ENCODE measurements at places on chromosomes 5 and 9. TPM values are rescaled to one million over a fixed set of nuclear protein-coding genes. Genes with fewer than 3 reads are reported as not detected.

- no peak for DNase-seq
Observed at GRCh38 chr5:59354274-59354673, 539.3 kb downstream of the PDE4D start.

- DNase-seq, result no peak
Observed at GRCh38 chr5:35046774-35047173, 975 bp downstream of the AGXT2 start.

GRCh38 chr5:142322747-142323479 lies 1.9 kb downstream of the SPRY4 start:
- no peak for DNase-seq

GRCh38 chr9:116322521-116322920 lies 168.9 kb downstream of the PAPPA start:
- no peak for DNase-seq

DNA sequence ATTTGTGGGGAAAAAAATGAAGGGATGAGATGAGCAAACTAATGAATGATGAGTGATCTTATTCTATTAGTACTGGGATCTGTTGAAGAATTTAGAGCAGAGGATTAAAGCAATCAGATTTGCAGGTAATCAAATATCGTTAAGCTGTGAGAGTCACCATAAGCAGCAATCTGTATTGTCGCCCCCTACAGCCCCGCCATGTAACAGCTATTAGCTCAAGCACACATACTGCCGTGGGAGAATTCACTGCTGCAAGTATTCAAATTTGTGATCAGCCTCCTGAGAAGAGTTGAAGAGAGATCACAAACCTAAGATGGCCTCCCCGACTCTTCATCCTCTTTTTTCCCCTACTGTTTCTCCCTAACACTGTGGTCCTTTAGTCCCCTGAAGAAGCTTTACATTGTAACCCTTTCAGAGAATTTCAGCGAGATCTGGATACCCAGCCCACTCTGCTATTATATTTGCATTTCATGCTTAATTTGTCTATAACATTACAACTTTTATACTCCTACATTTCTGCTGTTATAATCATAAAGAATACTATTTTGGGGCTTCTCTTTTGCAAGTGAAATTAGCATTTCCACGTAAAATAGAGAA lies 28.5 kb upstream of the PHF24 start:
- DNase-seq, result no peak

- DNase-seq, result no peak
Observed at GRCh38 chr5:146515473-146516150, 378 bp downstream of the GPR151 start.

GRCh38 chr9:125764198-125764597 lies 17.0 kb downstream of the PBX3 start:
- no peak for DNase-seq

DNA sequence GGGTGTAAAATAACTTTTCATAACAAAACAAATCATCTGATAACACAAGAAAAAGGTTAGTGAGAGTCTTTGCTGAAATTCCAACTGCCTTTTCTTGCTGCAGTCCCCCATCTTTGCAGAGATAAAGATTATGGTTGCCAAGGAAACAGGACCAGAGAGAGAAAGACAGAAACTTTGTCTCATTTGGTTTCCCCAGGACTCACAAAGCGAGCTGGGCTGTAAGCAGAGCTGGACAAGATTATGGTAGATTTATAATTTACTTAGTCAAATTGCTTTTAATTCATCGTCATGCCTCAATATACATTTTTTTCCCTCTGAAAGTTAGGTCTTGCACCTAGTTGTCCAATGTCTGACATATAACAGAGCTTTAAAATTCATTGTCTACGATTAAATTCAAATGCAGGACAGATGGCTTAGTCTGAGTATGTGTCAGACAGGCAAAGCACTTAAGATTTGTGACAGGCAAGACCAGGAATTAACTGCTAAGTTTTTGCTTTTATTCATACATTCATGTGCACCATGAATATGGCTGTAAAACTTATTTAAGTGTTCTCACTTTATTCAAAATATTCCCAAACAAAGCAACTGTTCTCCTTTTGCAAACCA lies 17.4 kb downstream of the ENC1 start:
- DNase-seq, result no peak

DNA sequence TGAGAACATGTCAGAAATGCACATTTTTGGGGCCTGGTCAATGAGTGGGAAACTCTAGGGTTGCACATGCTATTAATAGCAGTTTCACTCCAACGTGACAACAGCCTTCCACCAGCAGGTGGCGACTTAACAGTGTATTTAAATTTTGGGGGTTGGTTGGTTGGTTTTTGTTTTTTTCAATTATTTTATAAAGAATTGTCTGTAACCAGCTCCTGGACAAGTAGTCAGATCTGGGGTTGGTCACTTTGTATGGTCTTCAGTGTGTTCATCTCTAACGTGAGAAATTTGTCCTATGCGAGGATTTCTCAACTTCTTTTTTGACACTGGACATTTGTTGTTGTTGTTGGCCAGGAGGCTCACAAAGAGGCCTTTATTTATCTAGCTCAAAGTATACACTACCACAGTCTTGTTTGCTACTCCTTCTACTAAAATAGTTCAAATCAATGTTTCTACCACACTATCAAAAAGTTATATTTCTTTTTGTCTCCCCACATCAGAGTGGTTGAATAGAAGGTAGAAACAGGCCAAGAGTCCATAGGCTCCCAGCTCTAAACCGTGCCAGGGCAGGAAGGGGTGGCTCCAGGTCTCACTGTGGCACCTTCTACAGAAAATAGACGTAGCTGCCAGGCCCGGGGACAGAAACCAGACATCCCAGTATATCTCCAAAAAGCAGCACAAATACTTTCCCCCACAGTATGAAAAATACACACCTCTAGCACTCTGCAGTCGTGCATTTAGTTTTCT lies 110.4 kb downstream of the TRPM6 start:
- DNase-seq, result peak; percentile 39

GRCh38 chr9:74035786-74036185 lies 461.3 kb upstream of the RORB start:
- DNase-seq, result no peak

GRCh38 chr5:102811972-102812371 lies 56.9 kb downstream of the PAM start:
- no peak for DNase-seq

DNA sequence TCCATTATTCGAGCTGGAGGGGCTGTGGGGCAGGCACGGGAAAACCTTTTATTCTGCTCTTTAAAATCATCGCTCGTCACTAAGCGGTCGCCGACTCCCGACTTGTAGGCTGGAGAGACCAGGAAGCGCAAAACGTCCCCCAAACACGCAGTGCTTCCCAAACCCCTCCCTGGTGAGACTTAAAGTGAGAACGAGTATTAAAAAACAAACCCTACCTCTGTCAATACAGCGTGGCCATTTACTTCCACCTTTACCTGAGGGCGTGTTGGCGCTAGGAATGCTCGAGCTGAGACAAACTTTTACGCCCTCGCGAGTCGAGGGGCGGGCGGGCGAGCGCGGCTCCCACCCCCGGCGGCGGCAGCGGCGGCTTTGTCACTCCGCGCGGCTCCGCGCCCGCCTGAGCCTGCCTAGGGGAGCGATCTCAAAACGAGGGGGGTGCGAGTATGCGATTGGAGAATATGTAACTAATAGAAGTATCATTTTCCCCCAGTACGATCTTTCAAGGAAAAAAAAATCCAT lies at the start of gene NR2F1-AS1:
Gene NR2F1-AS1, minus strand, starts transcription at position 293 of the 519 bp plus-strand sequence.
- DNase-seq, result peak; percentile 67

GRCh38 chr5:97623441-97623840 lies 440.4 kb upstream of the RIOK2 start:
- no peak for DNase-seq

DNA sequence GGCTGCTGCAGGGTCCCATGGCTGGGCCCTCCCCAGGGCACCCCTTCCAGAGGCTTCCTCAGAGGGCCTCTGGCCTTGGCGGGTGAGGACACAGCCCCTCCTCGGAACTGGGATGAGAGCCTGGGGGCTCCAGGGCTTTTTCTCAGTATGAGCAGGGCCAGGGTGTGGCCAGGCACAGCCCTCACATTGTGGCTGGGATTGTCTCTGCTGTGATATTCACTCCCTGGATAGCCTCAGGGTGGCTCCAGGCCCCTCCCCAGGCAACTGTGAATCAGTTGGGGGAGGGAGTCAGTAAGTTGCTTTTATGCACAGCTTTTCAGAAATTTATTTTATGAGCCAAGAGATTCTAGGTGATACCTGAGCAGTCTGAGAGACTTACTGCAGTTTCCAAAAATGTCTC lies 135.7 kb downstream of the CACNA1B start:
- no peak for DNase-seq

GRCh38 chr5:61641748-61642565 lies 309.9 kb downstream of the ZSWIM6 start:
- no peak for DNase-seq

DNA sequence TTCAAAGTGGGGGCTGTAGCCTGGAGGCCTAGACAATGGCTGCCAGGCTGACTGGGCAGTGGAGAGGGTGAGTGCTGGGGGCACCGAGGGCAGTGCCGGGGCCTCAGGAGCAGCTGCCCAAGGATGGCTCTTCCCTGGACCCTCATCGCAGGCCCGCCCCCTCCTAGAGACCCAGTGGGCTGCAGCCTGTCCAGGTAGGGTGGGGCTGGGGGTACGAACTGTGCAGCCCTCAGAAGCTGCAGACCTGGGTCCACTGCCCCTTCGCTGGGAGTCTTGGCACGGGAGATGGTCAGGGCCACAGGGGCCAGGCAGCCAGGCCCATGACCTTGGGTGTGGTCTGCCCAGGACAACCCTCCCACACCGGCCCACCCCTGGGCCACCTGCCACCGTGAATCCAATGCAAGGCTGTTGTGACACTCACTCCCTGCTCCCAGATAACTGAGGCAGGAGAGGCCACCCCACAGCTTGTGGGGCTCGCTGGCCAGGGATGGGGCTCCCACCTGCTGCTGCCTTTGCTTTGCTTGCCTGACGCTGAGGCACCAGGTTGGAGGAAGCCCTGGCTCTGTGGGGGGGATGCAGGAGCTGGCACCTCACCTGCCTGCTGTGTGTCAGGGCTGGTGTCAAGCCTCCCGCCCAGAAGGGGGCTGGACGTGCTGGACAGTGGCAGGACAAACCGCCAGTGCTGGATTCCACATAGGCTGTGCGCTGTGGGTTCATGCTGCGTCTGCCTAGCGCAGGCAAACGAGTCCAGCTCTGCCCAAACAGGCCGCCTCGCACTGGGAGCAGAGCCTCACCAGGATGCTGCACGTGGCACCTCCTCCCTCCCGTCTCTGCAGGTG lies 23.1 kb upstream of the SLC9A3 start:
- no peak for DNase-seq

DNA sequence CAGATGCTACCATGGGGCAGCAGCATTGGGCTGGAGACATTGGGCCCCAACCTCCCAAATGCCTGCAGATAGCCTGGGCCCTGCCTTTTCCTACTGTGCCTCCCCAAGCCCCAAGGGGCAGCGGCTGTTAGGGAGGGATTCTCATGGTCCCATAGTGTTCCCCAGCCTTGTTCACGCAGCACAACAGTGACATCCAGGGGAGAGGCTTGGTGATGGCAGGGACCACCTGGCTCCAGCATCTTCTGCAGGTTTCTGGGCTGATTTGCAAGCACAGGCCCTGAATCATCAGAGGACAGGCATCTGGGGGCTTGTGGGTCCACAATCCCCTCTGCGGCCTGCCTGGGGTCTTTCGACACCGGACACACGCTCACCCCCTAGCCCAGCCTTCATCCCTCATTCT lies 354.6 kb downstream of the SLIT3 start:
- no peak for DNase-seq

- no peak for DNase-seq
Observed at GRCh38 chr5:154521756-154522155, 43.7 kb upstream of the HAND1 start.

GRCh38 chr9:81476813-81477490 lies 212.4 kb downstream of the TLE1 start:
- no peak for DNase-seq

GRCh38 chr9:6711403-6711802 lies 46.4 kb upstream of the KDM4C start:
- no peak for DNase-seq

DNA sequence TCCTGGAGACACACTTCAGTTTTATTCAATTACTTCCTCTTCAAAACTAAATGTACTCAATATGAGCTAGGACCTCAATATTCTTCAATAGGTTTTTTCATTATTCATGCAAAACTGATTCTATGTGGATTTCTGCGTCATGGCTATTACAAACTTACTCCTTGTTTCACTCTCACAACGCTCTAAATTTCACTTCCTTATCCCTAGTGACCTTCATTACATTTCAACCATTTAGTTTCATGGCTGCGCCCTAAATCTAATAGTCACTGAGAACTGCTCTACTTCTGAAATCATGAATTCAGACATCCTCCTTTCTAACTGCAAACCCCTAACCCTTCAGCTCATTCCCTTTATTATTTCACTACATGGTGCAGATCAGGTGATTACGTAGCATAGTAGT lies 93.9 kb downstream of the SLC25A46 start:
- DNase-seq, result no peak

DNA sequence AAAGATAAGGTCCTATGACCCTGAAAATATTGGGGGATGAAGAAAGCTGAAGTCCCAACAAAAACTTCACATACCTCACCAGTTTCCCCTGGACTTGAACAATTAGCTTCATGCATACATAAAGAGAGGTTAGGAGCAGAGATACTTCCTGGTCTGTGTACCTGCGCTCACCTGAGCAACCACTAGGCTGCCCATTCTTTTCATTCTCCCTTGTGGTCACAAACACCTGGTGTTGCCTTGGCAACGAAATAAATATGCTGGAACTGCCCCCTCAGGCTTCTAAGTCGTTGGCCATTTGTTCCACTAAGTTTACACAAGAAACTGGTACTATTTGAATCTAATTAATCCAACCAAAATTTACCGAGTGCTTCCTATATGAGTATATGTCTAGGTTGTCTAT lies 18.1 kb downstream of the OTP start:
- no peak for DNase-seq

Gene DIRAS2
- 4.8 TPM for polyA plus RNA-seq

Gene PGM5
- polyA plus RNA-seq, result 45.8 TPM

Gene TAL2
- 2.1 TPM for polyA plus RNA-seq

Gene LHFPL2
- 58.7 TPM for polyA plus RNA-seq

Gene DUSP1
- 90.3 TPM for polyA plus RNA-seq

Gene CKS2
- polyA plus RNA-seq, result 89.1 TPM

Gene CNTNAP3B
- 13.9 TPM for polyA plus RNA-seq

Gene HK3
- polyA plus RNA-seq, result 1.3 TPM

Gene TMEM174
- 16.0 TPM for polyA plus RNA-seq

Gene SPAG8
- 4.7 TPM for polyA plus RNA-seq

Gene EGFL7
- 60.8 TPM for polyA plus RNA-seq
